ENCODE measurements at places on chromosomes 4 and X.

DNA sequence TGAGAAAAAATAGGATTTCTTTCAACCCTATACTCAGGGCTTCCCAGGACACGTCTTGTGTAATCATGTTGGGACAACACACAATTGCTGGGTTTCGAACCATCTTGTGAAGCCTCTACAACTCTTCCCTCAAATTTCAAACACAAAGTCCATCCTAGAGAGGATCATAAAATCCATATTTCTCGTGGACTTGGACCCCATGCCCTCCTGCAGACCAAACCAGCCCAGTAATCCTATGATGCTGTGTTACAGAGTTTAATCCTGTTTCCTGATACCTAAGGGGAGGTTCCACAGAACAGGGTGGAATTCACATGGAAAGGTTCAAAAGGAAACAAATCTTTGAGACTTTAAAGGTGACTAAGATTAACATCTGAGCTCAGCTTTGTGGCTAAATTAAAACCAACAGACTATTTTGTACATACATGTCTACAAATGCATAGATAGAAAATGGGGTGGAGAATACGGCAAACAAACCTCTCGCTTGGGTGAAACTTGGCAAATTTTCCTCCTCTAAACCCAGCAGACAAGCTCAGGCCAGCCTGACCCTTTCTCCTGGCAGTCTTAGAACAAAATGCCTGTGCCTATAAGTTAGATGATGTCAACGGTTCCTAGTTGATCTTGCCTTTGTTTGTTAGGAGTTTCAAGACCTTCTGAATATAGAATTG is 38.1 kb downstream of the EGFL6 start:
- no peak for DNase-seq

GRCh38 chrX:85243155-85243554 is 424 bp downstream of the SATL1 start:
- DNase-seq = peak; percentile 9

- DNase-seq = peak; percentile 95
Observed at GRCh38 chr4:127141856-127142255, 490.9 kb upstream of the INTU start.

DNA sequence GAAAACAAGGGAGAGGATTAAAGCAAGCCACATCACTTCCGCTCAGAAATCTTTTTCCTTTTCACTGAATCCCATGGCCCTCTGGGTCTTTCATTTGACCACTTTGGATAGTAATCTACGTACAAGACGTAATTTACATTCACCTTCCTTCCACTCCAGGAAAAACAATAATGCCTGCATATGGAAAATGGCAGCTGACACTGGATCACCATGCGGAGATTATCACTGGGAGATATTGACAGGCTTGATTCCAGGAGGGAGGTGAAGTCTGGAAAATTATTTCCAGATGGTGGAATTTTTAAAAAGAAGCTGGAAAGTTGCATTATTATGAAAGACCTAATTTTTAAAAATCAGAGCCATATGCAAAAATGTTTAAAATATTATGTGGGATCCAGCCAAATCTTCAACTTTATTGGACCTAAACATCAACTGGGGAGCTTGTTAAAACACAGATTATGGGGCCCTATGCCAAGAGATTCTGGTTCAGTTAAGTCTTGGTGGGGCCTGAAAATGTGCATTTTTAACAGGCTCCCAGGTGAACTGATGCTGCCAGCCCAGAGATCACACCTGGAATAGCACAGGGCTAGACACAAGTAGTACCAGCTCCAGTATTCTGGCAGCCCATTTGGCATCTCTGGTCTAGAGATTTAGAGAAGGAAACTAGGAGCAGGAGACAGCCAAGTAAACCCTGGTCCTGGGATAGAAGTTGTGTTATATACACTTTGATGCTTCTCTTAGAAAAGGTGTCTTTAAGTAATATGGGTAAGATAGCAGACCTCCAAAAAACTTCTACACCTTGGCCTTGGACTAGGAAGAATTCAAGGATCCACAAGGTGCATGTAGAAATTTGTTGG is 290.3 kb upstream of the LDB2 start:
- no peak for DNase-seq

GRCh38 chr4:73902038-73902637 is 32.9 kb downstream of the CXCL1 start:
- DNase-seq = peak; percentile 39

GRCh38 chr4:98574816-98575215 is 83.6 kb downstream of the TSPAN5 start:
- DNase-seq = no peak

GRCh38 chrX:49037883-49038475 is 5.2 kb downstream of the TFE3 start:
- peak; percentile 62 for DNase-seq

DNA sequence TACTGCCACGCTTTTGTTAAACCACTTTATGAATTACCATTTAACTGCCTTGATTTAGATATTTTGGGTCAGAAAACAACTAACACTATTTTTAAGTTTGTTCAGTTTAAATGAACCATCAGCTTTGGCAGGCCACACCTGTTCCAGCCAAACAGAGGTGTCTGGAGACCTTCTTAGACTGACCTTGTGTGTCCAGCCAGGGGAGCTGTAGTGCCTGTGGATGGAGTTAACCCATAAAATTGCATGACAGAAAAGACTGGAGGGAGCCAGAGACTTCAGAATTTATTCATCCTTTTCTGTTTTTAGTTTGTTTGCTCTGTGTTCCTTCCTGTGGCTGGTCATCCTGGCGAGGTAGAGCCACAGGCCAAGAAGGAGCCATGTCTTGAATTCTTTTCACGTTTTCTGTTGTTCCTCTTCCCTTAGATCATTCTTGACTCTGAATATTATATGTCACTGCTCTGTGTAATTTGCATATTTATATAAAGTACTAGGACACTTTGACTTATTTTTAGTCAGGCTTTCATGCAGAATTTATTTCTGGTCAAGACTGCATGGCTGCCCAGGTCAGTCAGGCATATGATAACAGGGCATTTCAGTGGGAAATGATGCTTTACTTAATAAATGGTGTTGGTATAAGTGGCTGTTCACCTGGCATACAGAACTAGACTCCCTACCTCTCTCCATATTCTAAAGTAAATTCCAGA is 26.7 kb downstream of the HERC3 start:
- no peak for DNase-seq

GRCh38 chrX:104392350-104392749 is 137.6 kb upstream of the ESX1 start:
- peak; percentile 7 for DNase-seq

DNA sequence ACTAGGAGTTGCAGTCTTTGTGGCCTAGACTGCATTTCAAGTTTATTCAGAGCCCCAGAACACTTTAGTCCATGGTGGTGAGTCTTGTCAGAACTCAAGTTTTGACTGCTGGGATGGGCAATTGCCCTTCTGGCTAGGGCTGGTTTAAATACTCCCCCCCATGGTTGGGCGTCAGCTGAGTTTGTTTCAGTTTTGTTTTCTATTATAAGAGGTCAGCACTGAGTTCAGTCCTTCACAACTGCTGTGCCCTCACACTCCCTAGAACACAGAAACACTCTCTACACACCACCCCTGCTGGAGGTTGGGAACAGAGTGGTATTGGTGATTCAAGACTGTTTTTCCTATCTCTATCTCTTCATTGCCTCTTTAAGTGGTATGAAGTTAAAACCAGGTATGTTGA is 217.0 kb downstream of the GUCY2F start:
- DNase-seq = no peak

DNA sequence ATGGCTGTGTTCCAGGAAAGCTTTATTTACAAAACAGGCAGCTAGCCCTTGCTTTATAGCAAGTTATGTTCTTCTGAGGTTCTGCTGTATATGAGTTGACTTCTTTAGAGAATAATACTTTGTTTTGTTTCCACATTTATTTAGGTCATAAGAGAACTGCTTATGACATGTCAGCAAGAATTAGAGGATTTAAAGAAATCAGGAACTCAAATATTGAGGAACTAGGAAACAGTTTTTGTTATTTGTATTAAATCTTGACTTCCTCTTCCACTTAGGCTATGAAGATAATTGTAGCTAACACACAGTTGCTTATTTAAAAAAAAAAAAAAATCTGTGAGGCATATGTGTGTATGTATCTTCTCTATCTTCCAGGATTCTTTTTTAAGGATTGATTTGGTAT is 14.3 kb downstream of the ZRSR2 start:
- no peak for DNase-seq

- DNase-seq = peak; percentile 33
Observed at GRCh38 chrX:47143894-47144625, 442 bp downstream of the NDUFB11 start.

DNA sequence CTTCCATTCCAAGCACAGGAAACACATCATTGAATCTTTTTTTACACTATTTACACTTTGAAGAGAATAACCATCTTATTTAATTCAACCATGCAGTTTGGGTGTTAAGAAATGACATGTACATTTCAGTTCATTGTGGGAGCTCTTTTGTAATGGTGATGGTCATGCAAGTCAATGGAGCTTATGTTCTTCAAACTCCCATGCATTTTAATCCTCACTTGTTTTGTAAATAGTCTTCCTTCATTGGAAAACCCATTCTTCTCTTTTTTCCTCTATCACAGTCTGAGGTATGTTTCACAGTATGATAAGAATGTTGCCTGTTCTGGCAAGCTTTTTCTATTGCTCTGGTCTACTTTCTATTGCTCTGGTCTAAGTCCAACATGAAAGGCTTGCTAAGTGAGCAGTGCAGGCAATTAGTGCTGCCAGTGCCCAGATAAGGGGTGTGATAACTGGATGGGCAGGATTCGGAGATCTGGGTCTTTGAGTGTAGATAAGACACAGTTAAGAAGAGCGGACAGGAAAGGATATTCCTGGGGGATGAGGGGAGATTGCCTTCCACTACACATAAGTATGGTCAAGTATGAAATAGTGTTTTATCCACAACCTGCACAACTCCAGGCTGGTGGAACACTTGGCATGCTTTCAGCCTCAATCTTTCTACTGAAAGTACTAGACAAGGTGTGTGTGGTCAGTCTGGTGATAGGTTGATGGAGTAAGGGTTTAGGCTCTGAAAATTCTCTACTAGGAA is 17.1 kb downstream of the AFP start:
- peak; percentile 35 for DNase-seq

Measured in choroid plexus epithelial cell (primary cell).